ENCODE measurements at places on chromosomes 1 and 21.

GRCh38 chr1:169860187-169860586 is 33.5 kb downstream of the SCYL3 start:
- no peak for DNase-seq

DNA sequence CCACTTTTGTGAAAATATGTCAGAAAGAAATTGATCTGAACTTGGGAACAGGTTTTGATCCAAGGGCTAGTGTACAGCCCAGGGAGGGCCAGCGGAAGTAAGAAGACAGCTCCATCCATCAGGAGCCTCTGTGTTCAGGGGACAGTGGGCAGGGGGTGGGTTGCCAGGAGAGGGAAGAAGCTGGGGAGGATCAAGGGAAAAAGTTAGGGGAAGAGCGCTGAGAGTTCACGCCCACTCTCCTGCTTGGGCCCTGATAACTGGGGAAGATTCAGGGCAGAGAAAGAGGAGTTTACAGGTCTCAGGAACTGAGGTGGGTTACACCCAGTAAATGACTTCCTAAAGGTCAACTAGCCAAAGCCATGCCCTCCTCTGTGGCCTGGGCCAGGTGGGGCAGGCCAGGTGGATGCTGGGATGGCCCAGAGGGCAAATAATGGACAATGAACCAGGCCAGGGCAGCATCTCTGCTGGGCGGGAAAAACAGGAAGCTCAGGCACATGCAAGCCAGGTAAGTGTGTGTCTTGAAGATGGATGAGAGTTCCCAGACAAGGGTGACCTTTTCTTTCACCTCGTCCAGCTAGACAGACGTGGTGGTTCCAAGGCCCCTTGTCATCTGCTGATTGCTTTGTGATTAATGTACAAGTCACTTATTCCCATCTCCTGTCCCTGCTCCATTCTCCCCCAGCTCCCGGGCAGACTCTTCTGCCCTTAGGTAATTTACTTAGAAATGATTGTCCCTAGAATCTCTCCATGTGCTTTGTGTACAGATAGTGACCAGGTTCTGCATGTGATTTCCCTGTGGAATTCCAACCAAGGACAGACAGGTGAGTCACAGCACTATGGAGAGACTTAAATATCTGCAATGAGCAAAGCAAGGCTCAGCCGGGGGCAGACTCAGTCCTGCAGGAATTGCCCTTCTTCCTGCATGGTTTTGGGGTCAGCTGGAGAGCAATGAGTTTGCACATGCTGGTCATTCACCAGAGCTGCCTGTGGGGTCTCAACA is 57.0 kb downstream of the MDM4 start:
- no peak for DNase-seq

DNA sequence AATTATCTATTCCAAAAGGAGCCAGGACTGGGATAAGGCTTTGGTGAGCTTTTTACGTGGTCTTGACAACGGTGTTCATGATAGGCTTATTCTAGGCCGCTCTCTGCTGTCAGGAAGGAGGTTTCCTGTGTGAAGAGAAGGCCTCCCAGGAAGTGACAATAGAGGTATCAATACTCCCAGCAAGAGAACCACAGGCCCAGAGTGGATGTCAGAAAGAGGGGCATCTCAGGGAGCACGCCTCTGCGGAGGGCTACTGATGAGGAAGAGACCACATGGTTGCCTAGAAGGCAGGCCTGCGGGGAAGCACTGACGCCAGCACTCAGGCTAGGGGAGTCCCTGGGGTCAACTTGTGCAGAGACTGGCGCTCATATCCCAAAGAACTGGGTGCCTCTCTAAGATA is 60.4 kb downstream of the ITPKB start:
- DNase-seq = no peak

- no peak for DNase-seq
These were observed 52.8 kb downstream of the EDEM3 start for GRCh38 chr1:184701816-184702215.

GRCh38 chr1:40265298-40265697 is 7.3 kb downstream of the ZMPSTE24 start:
- DNase-seq = no peak

DNA sequence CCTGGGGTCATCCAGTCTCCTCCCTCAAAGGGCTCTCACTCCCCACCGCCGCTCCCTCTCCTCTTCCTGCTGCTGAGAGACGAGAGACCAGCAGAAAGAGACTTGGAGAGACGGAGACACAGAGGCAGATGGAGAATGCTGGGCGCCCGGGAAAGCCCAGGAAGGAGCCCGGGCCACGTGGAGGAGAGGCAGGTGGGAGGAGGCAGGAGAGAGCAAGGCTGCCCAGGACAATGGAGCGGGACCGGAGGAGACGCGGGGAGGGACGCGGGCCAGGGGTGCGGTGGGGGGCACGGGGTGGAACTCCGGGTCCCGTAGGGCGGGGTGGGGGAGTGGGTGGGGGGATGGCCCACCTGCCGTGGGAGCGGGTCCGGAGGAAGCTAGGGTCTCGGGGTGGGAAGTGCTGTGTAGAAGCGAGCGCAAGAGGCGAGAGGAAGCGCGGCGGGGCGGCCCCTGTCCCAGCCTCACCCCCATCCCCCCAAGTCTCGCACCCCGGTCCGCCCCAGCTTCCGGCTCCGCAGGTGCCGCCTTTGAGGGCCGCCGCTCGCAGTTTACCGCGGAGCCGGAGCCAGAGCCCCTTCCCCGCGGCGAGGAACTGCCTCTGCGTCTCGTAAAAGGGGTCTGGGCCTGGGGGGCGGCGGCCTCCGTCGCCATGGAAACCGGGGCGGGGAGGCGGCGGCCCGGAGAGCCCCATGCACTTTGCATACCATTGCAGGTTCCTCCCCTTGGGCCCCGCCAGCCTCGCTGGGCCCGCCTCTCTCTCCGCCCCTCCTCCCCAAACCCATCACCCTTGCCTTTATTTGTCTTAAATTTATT is 11.7 kb upstream of the EPHA2 start:
- peak; percentile 79 for DNase-seq

- no peak for DNase-seq
These were observed 973.7 kb downstream of the LTN1 start for GRCh38 chr21:28018741-28019669.

GRCh38 chr1:186152620-186153239 is 222.3 kb downstream of the TPR start:
- DNase-seq = no peak

GRCh38 chr1:61141288-61142042 is 59.1 kb downstream of the NFIA start:
- no peak for DNase-seq

DNA sequence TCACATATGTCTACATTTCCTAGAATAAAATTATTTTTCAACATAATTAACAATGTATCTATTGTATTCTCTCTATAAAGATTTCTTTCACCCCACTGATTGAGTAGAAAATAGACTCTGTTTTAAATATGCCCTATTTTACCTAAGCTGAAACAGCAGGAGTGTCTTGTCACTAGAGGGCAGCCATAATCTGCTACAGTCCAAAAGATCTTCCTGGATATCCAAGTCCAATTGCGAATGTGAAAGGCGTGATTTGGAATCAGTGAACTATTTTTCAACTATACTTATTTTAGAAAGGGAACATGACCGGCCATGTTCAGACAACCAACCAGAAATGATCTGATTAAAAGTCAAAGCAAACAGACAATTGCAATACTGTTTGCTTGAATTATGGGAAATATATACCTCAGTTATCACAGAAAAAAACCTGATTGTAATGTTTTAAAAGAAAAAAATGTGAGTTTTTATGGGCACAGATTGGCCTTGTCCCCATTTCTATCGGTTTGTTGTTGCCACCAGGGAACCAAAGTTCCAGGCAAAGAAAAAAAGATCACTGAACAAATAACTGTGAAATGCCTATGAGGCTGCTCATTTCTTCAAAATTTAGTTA is 1211.0 kb upstream of the ADGRL4 start:
- DNase-seq = no peak

- DNase-seq = no peak
These were observed 102.0 kb downstream of the NMNAT2 start for GRCh38 chr1:183315991-183316758.

DNA sequence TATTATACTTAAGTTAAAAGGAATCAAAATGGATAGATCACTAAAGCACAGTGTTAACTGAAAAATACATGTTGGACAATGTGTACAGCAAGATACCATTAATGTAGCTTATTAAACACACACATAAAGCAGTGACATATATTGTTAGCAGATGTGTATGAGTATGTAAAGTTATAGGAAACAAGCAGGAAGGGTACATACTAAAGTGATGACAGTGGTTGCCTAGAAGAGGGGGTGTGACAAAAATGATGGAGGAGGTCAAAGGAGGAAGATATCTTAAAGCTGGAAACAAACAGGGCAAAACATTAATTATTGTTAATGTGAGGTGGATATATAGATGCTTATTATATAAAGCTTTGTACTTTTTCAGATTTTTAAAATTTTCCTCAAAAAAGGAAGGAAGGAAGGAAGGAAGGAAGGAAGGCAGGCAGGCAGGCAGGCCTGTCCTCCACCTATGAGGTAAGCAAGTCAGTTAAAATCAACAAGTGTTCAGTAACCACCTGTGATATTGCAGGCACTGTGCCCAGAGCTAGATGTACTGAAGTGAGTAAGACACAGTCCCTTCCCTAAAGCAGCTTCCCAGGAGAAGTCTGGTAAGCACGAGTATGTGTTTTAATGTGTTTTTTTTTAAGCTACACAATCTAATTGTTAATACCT is 252.9 kb upstream of the NR5A2 start:
- DNase-seq = no peak

DNA sequence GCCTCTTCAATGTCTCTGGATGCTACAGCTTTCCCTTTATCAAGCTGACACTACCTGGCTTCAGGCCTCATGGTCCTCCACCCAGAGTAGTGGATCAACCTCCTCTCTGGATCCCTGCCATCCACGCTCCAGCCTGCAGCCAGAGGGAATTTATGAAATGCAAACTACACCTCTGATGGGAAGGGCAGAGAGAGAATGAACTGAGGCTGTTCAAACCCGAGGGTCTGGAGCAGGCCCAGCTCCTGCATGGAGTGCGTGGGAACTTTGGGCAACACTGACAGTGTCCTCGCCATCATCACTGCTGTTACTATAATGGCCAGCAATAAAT is 157.8 kb downstream of the TRABD2B start:
- DNase-seq = no peak

DNA sequence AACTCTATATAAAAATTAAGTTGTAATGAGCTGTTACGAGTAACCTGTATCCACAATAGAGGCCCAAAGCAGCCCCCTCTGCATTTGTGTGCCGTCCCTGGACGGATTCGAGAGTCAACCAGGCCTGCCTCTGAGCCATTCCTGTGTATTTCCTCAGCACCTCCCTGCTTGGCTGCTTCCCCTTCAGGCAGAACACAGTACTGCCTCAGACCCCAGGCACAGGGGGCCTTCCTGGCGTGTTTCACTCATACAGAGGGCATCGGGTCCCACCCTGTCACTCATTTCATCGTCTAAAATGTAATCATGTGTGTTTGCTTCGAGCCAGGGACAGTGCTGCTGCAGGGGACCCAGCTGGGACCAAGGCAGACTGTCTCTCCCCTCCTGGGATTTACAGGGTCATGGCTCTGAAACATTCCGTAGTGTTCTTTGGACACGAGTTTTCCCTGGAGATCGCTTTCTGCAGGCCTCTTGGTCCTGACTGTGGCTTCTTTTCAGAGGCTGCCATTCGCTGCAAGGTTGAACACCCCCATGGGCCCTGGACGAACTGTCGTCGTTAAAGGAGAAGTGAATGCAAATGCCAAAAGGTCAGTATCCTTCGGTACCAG is 19.4 kb downstream of the LGALS8 start:
- DNase-seq = no peak

DNA sequence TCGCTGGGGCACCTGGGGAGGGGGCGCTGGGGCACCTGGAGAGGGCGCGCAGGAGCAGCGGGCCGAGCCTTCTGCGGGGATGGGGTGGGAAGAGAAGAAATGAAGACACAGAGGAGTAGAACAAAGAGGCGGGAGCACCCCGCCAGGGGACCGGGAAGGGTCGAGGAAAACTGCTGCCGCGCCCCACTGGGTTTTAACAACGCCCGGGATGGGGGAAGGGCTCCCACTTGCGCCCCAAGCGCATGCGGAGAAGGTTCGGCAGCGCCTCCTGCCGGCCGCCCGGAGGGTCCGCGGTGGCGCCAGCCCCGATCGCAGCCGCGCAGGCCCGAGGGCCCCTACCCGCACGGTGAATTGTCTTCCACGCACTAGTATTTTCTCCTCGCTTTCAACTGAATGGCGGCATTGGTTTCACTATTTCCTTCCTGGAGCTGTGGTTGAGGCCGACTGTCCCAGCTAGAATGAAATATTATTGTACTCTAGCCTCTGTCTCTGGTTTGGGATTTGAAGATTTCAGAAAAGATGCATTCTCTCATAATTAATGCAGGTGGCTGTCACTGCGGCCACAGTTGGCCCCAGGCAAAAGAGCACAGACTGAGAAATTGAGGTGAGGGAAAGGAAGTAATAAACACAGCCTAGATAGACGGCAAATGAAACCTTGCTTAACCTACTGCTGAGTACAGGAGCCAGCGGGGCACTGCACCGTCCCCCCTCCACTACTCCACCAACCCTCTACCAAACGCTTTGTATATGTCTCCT is 57.3 kb downstream of the MAB21L3 start:
- DNase-seq = peak; percentile 93

DNA sequence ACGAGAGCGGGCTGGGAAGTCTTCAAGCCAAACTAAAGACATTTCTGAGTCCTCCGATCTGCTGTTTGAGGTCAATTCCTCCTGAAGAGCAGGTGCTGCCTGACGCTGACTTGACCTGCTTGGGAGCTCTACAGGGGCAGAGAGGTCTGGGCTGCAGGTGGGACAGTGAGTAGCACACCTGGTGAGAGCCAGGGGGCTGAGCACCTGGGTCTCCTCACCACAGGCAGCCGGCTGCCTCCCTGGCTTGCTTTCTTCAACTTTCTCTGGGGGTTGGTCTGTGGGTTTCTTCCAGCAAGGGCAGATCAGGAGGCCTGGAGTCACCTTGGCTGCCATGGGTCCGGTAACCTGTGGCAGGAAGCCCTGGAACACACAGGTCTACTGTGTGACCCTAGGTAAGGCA is 107.4 kb upstream of the EDN2 start:
- DNase-seq = no peak

DNA sequence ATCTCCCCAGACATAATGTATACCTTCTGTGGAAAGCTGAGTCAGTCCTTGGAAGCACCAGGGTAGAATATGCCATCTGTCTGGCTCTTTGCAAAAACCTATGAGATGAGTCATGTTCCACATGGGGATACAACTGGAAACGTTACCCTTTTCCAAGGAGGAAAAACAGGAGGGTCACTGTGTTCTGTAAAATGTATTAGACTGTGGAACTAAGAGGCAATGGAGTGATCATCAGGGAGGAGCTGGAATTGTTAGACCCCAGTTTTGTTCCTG is 16.1 kb upstream of the PSMD4 start:
- no peak for DNase-seq

GRCh38 chr1:99544328-99544727 is 101.6 kb upstream of the PALMD start:
- DNase-seq = no peak

- no peak for DNase-seq
These were observed 292.5 kb downstream of the HLX start for GRCh38 chr1:221171768-221172167.

- no peak for DNase-seq
These were observed 55.9 kb downstream of the TOR3A start for GRCh38 chr1:179137617-179138255.
